Psoas muscle (tissue), 8 donors: ENCODE measurements at places on chromosomes 12 and 14.

- no peak for DNase-seq
Observed at GRCh38 chr14:66038618-66039017, 447.6 kb upstream of the CCDC196 start.

DNA sequence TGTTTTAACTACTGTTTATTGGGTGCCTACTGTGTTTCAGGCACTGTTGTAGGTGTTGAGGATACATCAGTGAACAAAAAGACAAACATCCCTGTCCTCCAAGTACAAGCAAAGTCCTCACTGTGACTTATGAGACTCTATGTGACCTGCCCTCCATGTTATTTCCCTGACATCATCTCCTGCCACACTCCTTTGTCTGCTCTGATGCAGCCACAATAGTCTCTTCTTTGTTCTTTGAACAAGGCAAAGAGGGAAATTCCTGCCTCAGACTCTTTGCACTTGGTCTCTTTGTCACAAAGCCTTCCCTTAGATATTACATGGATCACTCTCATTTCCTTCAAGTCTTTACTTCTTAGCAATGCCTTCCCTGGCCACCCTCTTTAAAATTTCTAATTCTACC is 240.1 kb upstream of the SRRM4 start:
- DNase-seq, result no peak

DNA sequence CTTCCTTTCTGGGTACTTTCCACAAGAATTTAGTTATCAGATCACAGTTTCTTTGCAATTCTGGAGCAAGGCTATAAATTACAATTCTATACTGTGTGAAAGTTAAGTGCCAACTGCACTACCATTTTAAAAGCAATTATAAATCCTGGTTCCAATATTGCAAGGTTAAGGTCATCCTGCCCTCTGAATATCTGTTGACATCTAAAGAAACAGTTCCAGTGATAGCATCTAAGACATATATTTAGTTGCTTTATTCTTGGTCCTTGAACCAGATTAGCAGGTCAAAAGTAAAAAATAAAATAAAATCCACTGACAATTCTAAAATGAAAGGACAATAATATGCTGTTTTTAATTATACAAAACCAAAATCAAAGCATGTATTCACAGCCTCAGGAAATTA is 334.2 kb downstream of the ATXN7L3B start:
- DNase-seq, result no peak

GRCh38 chr12:112906712-112907414 is at the start of gene OAS1:
TSS of gene OAS1 (plus strand) at chr12:112906962. CDS start at chr12:112907040, 78 bp downstream.
- DNase-seq, result no peak

- no peak for DNase-seq
Observed at GRCh38 chr12:128408669-128409068, 141.7 kb downstream of the TMEM132C start.
